Mammary epithelial cell (primary cell): ENCODE measurements at places on chromosomes 13 and 19.

DNA sequence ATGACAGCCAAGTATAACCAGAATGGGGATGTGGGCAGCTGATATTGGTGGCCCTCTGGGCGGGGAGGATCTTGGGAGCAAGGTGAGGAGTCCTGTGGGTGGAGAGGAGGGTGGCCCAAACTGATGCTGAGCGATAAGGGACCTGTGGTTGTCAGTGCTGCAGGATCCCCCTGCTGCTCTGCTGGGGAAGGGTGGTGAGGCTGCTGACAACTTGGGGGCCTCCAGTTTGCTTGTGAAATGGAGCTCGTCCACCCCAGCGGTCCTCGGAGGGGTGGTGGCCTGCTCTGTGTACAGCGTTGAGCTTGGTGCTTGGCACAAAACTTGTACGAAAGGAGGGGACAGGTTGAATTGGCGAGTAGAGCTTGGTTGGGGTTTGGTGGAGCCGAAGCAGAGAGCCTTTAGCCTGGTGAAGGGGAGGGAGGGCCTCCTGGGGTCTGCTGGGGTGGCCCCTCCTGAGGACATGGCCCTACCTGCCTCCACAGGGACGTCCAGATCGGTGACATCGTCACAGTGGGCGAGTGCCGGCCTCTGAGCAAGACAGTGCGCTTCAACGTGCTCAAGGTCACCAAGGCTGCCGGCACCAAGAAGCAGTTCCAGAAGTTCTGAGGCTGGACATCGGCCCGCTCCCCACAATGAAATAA, 2.9 kb downstream of the RPS11 start:
- DNase-seq: no peak

DNA sequence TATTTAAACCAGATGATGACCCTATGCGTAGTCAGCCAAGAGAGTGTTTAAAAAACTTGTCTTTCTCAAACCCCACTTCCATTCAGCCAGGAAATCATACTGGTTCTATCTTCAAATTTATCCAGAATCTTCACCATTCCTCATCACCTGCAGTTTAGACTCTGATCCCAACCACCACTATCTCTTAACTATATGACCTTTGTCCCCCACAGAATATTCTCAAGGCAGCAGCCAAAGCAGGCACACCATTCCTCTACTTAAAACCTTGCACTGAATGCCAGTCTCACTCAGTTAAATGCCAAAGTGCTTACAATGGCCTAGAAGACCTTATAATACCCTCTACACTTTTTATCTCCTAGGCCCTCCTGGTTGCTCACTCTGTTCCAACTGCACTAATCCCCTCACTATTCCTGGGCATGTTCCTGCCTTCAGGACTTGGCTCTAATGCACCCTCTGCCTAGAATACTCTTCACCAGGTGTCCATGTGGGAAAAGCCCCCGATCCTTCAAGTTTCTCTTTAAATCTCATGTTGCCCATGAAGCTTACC, 10.1 kb downstream of the SUCLA2 start:
- no peak for DNase-seq

DNA sequence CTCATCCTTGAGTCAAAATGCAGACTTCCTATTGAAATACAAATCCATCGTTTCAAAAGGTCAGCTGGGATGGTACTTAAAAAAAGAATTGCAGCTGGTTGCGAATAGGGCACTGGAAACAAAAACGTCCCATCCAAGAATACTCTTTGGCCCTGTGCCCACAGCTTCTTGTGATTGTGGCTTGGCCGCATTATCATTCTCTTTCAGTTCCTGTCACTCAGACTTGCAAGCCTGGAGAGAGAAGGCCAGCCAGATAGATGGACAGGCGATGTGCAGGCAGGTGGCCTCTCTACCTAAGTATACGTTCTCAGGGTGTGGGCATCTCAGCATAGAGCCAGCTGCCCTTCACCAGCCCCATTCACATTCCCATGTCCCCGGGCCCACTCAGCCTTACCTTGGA, 208.5 kb upstream of the ZNF536 start:
- no peak for DNase-seq

DNA sequence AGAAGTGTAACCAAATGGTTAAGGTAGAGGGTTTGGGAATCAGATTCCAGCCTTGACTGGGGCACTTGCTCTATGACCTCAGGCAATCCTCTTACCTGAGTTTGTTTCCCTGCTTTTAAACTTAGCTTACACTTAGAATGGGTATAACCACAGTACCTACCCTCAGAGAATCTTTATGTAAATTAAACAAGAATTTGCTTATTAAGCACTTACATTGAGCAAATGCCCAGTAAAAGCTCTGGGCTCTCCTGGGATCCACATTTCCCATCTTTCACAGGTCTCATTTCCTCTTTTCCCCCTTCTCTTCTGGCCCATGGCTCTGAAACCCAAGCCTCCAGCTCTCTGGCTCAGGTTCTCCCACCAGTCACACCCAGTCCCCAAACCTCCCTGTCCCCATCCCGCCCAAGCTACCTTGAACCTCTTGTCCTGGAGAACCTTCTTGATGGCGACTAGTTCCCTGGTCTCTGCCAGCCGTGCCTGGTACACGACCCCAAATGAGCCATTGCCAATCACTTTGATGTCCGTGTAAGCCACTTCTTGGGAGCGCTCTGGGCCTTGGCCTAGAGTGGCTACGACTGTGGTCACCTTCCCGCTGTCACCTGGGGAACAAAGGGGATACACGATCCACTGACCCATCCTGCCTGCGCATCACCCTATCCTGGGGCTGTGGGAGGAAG, 2.7 kb downstream of the GSK3A start:
- DNase-seq: no peak

GRCh38 chr19:35585848-35586247, at the start of gene PMIS2:
Gene PMIS2 (plus strand): TSS chr19:35586173. CDS start chr19:35586260, 87 bp downstream.
- no peak for DNase-seq

- DNase-seq: no peak
Measured at GRCh38 chr13:78610381-78610883, 7.1 kb upstream of the POU4F1 start.

DNA sequence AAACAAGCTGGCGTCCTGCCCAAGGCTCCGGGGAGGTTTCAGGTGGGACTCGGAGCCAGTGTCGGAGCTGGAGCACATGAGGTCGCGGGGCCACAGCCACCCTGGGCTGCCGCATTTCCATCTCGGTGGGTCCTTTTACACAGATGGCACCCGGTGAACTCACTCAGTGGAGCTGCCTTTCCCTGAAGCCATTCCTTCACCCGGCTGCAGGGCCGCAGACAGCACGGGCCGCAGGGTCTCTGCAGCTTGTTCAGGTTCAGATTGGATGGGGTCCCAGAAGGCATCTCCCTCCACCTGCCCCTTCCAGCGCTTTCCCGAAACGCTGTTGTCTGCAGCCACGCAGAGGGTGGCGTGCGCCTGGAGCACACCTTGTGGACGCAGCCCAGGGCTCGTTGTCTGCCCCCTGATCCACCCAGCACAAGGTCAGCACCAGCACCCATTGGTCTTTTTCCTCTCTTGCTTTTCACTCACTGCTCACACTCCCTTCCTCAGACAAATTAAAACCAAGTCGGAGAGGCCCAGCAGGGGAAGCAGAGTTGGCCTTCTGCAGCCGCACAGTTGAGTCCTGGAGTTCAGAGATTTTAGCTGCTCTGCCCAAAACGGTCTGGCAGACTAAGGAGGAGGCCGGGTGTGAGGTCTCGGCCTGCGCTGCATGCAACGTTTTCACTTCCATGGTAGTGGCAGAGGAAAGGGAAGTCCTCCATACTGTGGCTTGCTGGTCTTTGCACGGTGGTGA, 18.1 kb downstream of the MCF2L start:
- DNase-seq: no peak

DNA sequence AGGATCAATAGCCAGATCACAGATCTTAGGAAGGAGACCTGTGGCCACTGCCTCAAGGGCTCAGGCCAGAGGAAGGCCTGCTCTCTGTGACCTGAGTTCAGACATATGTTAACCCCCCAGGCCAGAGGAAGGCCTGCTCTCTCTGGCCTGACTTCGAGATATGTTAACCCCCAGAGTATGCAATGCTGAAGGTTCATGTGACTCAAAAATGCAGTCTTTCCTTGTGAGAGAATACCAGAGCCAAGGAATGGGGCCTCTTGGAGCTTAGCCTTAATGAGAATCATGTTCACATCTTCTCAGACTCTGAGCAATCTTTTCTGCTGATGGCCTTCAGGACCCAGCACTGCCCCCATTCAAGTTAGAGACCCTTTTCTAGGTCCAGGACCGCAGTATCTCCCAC, 36.7 kb downstream of the MBNL2 start:
- no peak for DNase-seq

DNA sequence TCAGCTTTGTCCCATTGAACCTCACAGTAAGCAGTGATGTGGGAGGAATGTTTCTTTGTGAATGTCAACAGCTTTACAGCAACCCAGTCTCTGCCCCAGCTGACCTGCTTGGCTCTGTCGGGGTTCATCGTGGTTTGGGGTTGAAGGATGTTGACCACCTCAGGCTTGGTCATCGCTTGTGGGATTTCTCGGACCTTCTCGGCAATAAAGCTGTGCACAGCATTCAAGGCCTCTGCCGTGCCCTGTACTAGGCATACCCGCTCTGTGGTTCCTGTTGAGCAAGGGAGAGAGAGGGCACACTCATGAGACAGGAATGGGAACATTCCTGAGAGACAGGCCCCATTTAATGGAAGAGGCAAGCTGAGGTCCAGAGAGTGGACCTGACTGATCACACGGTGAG, 20.0 kb downstream of the NOVA2 start:
- DNase-seq: peak; percentile 19

DNA sequence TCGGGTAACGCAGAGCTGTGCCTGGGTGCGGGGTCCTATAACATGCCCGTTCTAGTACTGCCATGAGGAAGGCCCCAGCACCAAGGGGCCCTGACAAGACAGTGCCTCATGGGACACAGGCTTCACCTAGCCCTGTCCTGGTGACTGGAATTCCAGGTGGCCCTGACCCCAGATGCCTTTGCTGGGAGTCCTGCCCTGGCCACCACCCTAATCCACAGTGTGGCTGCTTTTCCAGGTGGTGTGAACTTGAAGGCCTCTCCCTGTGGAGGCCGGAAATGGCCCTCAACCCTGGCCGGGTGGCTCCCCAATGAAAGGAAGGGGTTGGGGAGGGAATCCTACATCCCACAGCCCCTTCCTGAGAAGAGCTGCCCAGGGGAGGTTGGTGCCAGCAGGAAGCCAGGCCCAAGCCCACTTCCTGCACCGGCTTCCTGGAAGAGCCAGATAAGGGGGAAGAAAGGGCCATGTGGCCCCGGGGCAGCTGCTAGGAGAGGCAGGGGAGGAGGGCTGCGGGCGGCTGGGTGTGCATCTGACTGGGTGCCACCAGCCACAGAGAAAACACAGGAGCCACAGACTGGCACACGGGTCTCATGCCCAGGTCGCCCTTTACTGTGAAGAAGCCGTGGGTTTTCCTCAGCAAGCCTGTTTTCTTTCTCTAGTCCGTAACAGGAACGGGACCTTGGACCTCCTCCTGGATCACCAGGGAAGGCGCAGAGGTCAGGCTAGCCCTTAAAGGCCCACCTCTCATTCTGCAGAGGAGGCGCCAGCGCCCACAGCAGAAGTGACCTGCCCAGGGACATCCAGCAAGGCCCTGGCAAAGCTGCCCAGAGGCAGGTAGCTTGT, 4.7 kb downstream of the LSM4 start:
- DNase-seq: no peak

DNA sequence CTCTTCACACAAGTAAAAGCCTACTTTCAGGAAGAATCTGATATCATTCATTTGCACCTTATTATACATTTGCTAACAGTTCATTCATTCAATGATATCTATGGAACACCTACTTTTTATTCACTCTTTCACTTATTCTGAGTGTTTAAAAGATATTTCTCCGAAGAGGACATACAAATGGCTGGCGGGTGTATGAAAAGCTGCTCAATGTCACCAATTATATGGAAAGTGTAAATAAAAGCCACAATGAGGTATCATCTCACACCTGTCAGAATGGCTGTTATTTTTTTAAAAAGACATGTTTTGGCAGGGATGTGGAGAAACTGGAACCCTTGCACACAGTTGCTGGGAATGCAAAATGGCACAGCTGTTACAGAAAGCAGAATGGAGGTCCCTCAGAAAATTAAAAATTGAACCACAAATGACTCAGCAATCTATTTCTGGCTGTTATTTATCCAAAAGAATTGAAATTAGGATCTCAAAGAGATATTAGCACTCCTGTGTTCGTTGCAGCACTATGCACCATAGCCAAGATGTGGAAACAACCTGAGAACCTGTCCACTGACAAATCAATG, 127.6 kb upstream of the IRS2 start:
- DNase-seq: no peak

- no peak for DNase-seq
Measured at GRCh38 chr13:111530137-111530870, 209.9 kb downstream of the TEX29 start.

GRCh38 chr13:112931028-112931934, 37.7 kb upstream of the MCF2L start:
- DNase-seq: peak; percentile 59

DNA sequence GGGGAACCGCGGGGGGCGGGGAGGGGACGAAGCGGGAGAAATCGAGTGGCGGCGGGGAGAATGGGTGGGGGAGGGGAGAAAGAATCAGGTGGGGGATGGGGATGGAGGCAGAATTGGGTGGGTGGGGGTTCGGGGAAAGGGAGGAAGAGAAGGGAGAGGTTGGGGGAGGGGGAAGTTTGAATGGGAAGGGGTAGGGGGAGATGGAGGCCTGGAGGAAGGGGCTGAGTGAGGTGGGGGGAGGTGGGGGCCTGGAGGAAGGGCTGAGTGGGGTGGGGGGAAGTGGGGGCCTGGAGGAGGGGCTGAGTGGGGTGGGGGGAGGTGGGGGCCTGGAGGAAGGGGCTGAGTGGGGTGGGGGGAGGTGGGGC, 403 bp upstream of the ADAMTS10 start:
- no peak for DNase-seq

DNA sequence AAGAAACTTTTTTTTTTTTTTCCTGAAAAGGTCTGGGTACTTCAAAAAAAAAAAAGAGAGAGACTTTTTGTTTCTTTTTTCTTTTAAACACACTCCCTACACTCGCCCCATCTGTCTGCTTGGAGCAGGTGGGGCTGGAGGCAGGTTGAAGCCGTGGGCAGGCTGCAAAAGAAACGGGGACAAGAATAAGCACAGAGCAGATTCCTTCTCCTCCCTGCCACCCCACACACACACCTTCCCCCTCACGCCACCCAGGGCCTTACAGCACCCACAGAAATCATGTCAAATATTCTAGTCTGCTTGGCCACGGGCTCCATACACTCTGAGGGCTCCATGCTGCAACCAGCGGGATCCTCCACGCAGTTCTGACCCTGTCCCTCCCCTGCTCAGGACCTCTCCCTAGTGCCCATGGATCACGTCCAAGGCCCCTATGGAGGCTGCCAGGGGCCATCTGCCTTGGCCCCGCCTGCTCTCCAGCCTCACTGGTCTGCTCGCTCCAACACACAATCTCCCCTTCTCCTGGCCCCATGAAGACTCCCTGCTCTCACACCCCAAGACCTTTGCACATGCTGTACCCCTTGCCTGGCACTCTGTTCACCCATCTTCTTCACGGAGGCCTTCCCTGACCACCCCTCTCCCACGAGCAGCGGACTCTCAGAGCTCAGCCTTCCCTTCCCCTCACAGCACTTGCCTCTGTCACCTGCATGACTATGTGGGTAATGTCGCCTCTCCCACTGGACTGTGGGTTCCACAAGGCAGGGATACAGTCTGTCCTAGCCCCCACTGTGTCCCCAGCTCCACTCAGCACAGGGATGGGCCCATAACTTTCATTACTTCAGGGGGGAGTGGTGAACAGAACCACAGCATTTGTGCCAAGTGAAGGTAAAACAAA, 11.4 kb downstream of the AKT2 start:
- no peak for DNase-seq

- no peak for DNase-seq
Measured at GRCh38 chr13:84571264-84571663, 689.0 kb upstream of the SLITRK1 start.
